ENCODE measurements at places on chromosomes 6 and 20.

DNA sequence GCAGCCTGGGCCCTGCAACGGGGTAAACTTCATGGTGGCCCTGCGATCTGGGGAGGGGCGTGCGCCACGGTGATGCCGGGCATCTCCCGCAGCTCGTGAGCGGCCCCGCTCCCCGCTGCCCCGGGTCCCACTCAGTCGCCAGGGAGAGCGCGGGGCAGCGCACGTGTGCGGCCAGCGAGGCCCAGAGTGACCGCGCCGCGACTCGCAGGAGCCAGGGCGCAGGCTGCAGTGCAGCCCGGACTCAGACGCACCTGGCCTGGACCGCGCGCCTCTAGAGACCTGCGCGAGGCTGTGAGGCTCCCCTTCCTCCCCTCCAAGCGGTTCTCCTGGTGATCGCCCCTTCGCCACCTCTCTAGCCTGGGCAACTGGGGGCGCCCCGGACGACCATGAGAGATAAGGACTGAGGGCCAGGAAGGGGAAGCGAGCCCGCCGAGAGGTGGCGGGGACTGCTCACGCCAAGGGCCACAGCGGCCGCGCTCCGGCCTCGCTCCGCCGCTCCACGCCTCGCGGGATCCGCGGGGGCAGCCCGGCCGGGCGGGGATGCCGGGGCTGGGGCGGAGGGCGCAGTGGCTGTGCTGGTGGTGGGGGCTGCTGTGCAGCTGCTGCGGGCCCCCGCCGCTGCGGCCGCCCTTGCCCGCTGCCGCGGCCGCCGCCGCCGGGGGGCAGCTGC, 652 bp downstream of the BMP6 start:
- DNase-seq: peak; percentile 47

DNA sequence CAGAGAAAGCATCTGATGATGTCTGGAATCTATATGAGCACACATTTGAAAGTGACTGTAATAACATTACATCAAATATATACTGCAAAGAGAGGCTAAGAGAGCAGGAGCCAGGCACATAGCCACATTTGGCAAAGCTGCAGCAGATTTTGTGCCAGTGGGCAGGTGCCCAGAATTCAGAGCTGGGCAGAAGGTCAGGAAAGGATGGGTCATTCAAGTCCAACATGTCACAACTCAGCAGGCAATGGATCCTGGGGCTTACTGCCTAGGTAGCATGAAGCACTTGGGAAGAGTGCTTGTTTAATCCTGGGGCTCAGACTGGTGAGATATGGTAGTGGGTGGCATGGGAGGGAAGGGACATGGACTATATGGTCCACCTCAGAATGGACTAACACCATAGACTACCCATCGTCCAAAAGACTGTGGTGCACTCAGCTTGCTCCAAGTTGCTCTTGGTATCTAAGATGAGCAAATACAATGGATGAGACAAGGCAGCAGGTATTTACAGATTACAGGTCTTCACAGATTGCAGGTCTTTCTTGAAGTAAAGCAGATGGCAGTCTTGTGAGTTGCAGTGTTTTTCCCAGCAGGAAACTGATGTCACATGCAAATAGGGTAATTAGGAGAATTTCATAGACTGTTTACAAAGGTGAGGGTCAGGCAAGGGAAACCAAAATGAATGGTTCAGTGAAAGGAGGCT, 31.2 kb upstream of the SHLD1 start:
- DNase-seq: no peak

DNA sequence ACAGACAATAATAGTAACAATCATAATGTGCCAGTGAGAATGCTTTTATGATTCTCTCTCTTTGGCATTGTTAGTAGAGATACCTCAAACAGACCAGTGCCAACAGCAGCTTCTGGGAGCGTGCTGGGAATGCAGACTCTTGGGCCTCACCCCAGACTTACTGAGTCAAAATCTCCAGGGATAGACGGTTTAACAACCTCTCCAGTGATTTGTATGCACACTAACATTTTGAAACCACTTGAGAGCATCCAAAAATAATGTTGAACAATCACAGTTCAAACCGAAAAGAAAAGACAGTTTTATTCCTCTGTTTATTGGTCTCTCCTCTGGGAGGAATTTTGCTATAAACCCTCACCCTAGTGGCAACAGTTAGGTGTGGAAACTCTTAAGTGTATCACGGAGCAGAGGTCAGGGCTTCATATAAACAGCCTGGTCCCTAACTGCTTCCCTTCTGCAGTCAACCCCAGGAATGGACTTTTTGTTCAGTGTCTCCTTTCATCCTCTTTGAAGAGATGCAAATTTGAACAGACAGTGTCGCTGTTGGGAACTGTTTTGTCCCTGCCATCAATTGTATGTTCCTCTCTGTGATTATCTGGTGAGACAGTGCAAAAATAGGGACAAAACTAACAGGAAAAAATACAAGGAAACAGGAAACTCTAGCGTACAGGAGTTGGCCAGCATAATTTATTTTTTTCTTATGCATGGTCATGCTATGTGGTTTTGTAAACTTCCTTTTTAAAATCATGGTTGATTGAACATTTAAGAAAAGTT, 162.4 kb upstream of the BTBD3 start:
- peak; percentile 62 for DNase-seq

DNA sequence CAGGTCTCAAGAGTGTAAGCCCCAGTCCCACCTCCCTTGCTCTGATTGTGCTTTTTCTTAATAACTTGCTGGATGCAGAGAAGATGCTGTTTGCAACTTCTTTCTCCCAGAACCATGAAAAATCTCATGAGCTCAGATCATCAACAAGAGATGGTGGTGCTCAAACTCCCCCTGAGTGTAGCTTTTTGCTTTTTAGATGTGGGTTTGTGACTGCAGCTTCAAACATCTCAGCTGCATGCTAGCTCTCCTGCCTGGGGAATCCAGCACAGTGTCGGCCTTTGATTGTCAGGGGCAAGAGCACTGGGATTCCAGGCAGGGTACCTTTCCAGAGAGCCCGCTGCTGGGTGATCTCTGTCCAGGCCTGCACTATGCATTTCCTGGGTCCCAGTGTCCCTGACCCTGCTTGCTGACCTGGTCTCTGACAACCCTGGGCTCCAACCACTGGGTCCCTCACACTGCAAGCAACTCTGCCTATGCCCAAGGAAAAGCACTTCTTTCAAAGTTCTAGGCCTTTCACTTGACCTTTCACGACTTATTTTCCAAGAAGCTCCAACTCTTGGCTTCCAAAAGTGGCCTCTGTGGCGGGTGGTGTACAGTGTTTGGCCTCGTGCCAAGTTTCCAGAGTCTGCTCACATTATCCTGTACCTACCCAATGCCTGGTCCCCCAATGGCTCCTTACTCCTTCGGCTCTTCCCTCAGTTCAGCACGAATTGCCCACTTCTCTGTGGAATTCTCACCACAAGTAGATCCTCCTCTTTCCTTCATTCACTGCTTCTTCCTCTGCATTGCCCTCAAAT, 69.7 kb upstream of the LY86 start:
- DNase-seq: no peak

DNA sequence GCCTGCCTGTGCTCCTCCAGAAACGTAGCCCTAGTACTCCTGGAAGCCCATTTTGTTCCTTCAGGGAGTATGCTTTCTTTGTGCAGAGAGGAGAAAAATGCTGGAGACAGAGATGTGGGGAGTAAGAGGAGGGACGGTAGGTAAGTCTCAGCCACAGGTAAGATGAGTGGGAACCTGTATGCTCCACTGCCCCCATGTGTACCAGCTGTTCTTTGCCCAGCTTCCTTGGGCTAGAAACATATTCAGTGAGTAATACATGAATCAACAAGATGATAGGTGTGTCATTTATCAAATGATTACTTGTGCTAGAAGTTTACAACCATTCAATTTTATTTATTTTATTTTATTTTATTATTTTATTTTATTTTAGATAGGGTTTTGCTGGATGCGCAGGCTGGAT, 13.6 kb upstream of the CEP85L start:
- no peak for DNase-seq

GRCh38 chr20:57791966-57792365, 82.2 kb upstream of the PMEPA1 start:
- DNase-seq: no peak

DNA sequence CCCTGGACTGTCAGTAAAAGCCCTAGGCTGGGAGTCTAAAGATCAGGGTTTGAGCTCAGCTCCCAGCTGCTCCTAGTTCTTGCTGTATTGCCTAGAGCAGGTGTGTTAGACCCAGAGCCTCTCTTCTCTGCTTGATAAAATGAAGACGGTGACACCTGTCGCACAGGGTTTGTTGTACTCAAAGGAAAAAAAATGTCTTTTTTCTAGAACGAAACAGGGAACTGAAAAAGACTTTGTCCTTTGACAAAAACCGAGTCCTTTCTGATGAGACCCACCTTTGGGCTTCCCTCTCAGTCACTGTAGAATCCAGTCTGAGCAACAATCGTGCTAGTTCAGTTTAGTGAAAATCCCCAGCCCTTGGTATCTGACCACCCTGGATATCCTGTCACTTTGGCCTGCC, 102.1 kb upstream of the LAMP5 start:
- no peak for DNase-seq

- DNase-seq: peak; percentile 53
Observed at GRCh38 chr6:20440296-20440695, 38.6 kb downstream of the E2F3 start.

DNA sequence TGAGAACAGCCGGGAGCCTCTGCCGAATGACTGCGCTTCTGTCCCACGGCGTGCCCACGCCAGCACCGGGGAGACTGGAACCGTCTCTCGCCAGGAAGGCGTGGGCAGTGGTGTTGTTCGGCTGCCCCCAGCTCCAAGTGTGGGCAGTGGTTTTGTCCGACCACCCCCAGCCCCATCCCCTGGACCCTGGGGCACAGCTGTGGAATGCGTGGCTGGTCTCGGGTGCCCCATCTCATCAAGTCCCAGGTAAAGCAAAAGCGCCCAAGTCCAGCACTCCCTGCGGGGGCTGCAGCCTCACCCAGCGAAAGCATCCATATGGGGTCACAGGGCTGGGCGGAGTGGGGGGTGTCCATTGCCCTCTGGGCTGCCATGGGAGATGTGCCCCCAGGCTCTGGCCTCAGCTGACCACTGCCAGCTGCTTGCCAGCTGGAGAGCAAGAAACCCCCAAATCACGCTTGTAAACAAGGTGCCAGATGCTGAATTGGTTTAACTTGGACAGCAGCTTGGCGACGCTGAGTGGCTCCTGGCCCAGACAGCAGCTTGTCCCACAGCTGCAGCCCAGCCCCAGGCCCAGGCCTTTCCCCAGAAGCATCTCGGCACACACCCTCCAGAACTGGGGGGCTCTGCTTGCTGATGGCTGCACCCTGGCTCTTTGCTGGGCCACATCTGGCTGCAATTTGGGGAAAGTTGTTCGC, 4.5 kb downstream of the CABLES2 start:
- no peak for DNase-seq

DNA sequence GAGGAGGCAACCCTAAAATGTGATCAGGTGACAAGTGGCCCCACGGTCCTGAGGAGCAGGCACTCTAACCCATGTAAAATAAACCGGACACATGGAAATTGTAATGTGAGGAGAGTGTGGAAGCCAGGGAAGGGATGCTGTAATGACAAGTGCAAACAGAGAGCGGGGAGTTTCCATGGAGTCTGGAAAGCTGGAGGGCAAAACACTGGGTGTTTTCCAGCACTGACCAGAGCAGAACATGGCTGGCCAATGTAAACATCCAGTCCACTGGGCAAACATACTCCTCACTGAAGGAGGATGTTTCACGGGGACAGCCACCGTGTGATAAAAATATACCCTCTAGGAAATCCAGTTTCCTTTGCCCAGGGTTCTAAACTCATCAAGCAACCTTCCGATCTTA, 219.0 kb upstream of the JARID2 start:
- DNase-seq: no peak

GRCh38 chr6:91415031-91415605, 828.2 kb upstream of the MAP3K7 start:
- no peak for DNase-seq

DNA sequence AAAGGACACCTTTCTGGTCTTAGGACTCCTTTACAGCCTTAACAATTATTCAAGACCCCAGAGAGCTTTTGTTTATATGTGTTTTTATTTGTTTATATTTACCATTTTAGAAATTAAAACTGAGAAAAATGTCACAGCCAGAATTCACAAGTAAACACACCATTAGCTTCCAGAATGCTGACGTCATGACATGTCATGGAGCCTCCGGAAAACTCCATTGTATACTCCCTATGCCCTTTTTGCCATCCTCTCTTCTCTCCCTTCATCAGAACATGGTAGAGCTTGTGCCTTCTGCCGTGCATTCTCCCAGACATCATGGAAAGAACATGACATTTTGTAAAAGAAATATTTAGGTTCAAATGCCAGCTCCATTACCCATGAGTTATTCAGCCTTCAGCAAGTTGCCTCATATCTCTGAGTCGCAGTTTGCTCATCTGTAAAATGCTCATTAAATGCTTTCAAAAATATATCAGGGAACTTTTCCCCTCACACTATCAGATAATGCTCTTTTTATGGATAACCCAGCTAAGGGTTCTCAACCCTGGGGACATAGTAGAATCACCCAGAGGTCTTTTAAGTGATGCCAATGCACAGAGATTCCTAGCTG, 27.8 kb downstream of the TNFAIP3 start:
- DNase-seq: peak; percentile 86

DNA sequence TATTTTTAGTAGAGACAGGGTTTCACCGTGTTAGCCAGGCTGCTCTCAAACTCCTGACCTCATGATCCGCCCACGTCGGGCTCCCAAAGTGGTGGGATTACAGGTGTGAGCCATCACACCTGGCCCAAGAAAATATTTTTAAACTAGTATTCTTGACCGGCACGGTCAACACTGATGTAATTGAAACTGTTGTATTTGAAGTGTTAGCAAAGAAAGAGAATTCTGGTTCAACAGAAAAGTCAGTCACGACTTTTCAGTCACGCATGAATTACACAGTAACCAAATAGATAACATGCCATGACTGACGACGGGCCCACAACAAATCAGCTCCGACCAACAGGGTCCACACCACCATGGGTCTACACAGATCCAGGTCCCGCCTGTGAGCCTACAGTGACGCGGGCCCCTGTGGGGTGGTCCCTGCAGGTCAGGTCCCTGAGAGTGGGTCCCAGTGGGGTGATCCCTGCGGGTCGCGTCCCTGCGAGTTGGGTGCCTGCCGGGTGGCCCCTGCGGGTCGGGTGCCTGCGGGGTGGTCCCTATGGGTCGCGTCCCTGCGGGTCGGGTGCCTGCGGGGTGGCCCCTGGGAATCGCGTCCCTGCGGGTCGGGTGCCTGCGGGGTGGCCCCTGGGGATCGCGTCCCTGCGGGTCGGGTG, 1.0 kb downstream of the GMEB2 start:
- peak; percentile 59 for DNase-seq

DNA sequence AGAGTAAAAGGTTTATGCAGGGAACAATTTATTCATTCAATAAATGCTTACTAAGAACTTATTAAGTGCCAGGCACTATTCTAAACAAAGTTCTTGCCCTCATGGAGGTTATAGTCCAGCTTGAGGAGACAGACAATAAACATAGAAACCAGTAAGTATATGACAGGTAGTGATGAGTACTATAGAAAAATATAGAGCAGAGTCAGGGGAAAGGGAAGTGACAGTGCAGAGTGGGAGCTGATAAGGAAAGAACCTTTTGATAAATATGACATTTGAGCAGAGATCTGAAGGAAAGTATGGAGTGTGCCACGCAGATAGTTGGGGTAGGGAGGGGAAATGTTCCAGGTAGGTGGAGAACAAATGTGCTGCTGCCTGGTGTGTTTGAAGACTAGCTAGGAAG, 12.1 kb downstream of the ACSS2 start:
- no peak for DNase-seq

All from GM23248 (cell line).